Activated B cell treated with CpG ODN at 0.5 μM for 24 hours (primary cell): ENCODE measurements at places on chromosomes 5 and 9. TPM values are rescaled to one million over a fixed set of nuclear protein-coding genes. Genes with fewer than 3 reads are reported as not detected.

Gene C9
- not detected in 2 replicates for total RNA-seq

Gene NEURL1B
- total RNA-seq: 0.07 and 0.09 TPM in 2 replicates

Gene SLC36A2
- not detected in 2 replicates for total RNA-seq

Gene DDX4
- total RNA-seq: not detected in 2 replicates

Gene TMEFF1
- 0.29 TPM in 1 of 2 replicates, not detected in the other for total RNA-seq
